Stimulated activated CD4-positive, alpha-beta T cell treated with anti-CD3 and anti-CD28 coated beads, TNF-alpha, amount 100 ng/mL, for 1 hour (primary cell): ENCODE measurements at places on chromosomes 1 and 21.

GRCh38 chr1:150534002-150534401, 15.2 kb upstream of the ADAMTSL4 start:
- no peak for DNase-seq

GRCh38 chr1:97820470-97821188, 100.2 kb downstream of the DPYD start:
- DNase-seq, result no peak

DNA sequence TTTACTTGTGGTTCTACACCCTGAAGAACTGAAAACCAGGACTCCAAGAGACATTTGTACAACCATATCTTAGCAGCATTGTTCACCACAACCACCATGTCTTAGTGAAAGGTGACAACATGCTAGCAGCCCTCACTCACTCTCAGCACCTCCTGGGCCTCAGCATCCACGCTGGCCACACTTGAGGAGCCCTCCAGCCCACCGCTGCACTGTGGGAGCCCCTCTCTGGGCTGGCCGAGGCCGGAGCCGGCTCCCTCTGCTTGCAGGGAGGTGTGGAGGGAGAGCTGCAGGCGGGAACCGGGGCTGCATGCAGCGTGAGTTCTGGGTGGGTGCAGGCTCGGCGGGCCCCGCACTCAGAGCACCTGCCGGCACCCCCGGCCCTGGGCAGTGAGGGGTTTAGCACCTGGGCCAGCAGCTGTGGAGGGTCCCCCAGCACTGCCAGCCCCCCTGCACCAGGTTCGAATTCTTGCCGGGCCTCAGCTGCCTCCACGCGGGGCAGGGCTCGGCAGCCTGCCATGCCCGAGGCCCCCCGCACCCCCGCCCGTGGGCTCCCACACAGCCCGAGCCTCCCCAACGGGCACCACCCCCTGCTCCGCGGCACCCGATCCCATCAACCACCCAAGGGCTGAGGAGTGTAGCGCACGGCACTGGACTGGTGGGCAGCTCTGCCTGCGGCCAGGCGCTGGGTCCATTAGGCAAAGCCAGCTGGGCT, 9.2 kb downstream of the C1orf159 start:
- DNase-seq, result no peak

GRCh38 chr1:6466751-6467150, 778 bp upstream of the TNFRSF25 start:
- DNase-seq, result no peak

DNA sequence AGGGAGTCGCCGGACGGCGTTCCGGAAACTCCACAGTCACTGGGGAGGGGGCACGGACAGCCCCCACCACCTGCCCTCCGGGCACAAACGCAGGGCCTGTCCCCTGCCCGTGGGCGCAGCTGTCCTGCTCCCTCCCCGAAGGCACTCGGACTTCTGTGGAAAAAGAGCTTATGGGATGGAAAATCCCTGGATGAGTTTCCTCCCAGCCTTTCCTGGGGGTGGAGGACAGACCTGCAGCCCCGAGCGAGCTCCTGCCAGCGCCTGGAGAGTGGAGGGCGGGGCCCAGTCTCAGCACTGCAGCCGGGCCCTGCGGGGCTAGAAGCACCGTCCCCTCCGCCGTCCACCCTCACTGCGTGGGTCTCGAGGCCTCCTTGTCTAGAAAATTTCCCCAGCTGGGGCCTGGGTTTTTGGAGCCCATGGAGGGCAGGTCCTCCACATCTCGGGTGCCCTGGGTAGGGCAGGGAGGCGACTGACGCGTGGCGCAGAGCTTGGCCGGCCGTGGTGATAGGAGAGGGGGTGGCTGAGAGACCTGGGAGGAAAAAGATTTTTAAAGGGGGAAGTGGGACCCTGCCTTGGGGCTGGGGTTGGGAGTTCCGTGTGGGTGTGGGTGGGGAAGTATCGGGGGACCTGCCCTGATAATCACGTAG, 6.4 kb upstream of the COL6A1 start:
- DNase-seq, result no peak

DNA sequence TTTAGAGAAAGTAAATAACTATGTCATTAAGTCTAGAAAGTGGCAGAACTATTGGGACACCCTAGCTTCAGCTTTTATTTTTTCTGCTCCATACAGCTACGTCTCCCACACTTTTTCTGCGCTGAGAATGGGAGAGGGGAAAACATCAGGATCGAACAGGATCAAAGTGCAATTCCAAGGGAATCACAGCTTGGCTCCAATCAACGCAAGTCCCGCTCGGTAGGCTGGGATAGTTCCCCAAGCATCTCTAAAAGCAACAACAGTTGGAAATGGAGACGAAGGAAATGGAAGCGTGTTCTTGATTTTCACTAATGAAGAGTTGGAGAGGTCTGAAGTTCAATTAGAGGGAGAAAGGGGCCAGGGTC, 536 bp downstream of the HMGCL start:
- DNase-seq, result no peak

GRCh38 chr1:56934430-56935060, 31.3 kb downstream of the C8B start:
- no peak for DNase-seq

DNA sequence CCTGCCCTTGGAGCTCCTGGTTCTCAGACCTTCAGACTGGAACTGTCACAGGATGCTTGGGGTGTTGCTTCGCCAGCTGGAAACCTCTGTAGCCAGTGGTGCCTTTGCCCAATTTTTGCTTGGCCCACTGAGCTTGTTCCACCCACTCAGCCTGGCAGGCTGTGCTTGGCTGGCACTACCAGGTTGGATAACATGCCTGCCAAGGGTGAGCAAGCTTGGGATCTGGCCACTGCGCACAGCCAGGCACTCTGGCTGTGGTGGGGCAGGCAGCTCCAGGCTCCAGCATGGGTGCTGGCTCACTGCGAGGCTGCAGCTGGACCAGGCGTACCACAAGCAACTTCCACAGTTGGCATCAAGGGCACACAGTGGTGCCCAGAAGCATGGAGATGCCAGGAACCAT, 967.8 kb upstream of the NCAM2 start:
- no peak for DNase-seq

DNA sequence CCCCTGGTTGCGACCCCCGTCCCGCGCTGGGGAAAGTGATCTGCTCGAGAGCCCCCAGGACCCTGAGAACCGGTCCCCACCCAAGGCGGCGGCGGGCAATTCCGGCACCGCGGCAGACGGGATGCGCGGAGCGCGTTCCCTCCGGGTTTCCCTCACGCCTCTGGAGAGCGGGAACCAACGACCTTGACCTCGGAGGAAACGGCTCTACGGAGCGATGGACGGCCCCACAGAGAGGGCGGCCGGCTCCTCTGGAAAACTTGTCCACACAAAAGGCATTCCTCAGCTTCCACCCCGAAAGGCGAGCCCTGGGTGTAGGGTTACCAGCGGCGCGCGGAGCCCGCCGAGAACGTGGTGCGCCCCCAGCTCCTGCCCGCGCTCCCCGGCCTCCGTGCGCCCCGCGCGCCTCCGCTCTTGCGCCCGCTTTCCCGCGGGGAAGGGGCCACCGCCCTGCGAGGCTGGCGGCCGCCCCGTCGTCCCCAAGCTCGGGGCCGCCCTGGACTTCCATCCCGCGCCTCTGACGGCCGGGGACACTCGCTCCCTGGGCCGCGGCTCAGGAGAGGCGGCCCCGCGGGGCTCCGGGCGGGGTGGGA, 391 bp upstream of the KIAA1614 start:
- no peak for DNase-seq

DNA sequence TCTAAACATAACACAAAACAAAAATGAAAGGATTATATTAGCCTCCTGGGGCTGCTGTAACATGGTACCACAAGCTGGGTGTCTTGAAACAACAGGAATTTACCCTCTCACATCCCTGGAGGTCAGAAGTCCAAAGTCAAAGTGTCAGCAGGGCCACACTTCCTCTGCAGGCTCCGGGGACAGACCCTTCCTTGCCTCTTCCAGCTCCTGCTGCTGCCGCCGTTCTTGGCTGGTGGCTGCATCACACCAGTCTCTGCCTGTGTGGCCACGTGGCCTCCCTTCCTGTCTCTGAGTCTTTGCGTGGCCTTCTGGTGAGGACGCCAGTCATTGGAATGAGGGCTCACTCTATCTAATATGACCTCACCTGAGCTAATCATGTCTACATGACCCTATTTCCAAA, 8.2 kb downstream of the SLC37A1 start:
- no peak for DNase-seq

DNA sequence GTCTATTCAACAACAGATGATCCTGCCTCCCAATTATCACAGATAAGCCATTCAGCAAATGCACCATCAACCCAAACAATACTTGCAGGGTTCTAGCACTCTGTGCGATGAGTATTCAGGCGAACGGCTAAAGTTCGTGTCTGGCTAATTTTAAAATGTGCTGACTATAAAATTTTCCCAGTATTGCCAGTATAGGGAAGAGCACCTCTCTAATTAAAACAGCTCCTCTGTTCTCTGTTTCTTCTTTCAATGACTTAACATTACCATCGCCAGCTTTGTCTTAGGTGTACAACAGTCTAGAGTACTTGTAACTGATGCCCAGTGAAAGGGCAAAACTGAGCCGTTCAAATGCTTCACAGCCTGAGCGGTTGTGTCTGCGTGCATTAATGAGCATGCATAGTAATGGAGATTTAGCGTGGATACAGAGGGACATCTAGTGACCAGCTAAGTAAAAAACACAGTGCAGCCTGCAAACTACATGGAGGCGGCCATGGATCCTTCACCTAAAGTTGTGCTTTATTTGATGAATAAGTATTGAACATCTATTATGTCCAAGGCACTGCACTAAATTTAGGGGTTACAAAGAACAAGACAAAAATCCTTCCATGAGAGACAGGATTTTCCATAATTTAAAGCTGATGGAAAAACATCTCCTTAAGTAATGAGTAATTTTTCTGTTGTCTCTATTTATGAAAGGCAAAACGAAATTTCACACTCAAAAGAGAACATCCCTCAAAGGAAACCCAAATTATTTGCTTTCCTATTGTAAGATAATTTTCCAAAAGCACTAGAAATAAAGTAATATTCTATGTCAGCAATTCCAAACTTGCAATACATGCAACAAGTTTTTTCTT, 120.0 kb downstream of the SETD4 start:
- no peak for DNase-seq

GRCh38 chr1:97806326-97806725, 114.5 kb downstream of the DPYD start:
- DNase-seq, result no peak

DNA sequence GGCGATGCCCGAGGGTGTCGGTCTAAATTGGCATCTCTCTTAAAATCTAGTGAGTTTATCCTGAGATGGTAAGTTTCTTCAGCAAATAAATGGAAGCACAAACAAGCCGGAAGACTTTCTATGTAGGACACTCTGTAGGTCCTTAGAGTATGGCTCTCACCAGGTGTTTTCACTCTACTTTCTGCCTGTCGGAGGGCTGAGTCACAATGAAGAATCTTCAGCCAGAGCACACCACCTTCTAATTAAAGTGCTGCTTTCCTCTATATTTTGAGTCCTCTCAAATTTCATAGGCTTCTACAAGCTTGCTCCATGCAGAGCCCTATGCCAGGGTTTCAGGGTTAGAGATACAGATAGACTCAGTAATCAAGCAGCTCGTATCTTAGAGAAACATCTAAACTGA, 27.1 kb downstream of the KCNK1 start:
- DNase-seq, result no peak
